ENCODE measurements at places on chromosomes 4 and X. TPM values are rescaled to one million over a fixed set of nuclear protein-coding genes. Genes with fewer than 3 reads are reported as not detected.
A peak's percentile ranks its signal among the peaks of the same experiment; 100 is the strongest.

Gene PABPC4L
- 1.8 TPM for total RNA-seq

Gene FREM3
- total RNA-seq: not detected

Gene PLAC1
- not detected for total RNA-seq

DNA sequence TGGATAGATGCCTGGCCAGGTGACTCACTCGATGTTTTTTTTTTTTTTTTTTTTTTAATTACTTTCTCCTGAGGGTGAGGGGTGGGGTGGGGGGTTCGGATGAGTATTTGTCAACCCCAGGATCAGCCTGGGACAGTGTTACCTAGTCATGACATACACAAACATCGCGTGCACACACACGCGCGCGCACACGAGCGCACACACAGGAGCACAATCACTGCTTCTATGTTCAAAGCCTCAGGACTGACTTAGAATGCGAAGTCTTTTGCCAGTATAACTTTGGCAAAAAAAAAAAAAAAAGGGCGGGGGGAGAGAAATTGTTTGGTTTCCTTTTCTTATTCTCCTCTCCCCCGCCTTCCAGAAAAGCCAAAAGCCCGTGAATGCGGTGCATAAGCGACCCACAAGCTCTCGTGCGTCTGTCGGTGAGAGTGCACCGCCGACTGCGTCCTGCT, 115.0 kb upstream of the TEX13C start:
- DNase-seq: no peak

- peak; percentile 7 for DNase-seq
Observed at GRCh38 chr4:5069901-5070300, 18.6 kb downstream of the STK32B start.

DNA sequence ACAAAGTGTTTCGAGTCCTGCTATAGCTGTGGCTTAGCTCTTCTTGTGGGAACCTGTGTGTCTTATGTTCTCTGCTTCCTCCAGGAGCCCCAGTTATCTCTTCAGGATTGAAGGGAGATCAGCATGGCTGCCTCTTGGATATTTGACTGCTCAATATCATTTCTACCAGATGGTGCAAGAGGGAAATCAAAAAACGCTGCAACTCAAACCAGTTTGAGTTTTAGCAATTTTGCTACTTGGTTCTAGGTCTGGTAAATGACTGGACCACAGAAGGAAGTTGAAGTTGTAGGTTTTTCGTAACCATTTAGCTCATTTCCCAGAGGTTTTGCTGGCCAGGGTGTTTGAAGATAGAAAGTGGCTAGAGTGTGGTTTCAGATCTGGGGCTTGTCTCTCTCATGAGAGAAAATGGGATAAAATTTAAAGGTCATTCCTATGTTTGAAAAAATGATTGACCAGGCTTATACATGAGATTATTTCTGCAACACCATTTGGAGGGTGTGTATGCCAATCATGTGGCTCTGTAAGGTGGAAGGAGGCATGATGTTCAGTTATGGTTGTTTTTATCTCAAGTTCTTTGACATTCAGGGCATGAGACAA, 210.4 kb downstream of the SPRY1 start:
- no peak for DNase-seq

DNA sequence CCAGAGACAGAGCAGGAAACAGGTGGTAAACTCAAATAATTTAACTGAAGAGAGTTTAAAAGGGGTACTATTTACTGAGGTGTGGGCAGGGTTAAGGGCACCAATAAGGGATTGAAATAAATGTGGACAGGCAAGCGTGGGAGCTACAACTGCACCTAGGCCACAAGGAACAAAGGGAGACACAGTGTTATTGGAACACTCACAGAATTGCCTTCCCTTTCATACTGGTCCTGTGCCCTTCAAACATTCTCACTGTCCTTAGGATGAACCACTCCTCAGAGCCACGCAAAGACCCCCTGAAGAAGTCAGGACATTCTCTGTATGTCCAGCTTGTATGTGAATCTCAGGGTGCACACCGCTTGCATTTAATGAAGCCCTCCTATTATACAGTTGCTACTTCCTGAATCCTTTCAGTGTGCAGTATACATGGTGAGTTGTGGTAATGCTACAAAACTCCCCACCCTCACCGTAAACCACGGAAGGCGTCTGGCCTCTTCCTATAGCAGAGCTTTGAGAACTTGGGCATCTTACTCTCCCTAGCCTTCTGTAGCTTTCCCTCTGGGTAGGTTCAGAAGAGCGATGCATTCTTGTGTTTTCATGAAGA, 9.6 kb upstream of the MRPL1 start:
- peak; percentile 64 for DNase-seq

DNA sequence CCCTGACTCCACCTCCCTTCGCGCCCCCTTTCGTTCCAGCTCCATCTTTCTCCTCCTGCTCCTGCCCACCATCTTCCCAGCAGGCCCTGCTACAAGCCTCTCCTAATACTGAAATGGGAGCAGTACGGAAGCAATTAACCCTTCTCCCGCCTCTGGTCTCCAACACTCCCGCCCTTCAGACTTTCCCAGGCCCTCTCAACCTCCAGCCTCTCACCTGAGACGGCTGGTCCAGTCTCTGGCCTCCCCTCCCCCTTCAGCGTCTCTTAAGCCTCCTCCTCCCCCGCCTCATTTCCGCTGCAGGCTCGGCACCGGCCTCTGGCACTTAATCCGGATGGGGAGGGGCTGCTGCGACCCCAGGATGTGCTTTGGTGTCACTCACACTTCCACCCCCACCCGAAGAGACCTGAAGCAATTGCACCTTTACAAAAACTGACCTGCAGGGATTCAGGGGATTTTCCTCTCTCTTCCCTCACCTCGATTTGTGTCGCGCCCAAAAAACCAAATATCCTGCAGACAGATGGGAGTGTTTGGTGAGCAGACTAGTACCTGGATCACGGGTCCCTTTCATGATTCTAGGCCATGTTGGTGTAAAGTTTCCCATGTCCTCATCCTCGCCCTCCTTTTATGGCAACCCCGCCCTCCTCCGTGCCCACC, 657 bp downstream of the TCEAL8 start:
- peak; percentile 87 for DNase-seq

GRCh38 chrX:13652287-13652793, 601 bp upstream of the TCEANC start:
- peak; percentile 36 for DNase-seq

- no peak for DNase-seq
Observed at GRCh38 chr4:180057299-180057721, 2185.9 kb upstream of the TENM3 start.

- DNase-seq: no peak
Observed at GRCh38 chr4:121939690-121940089, 12.2 kb downstream of the TRPC3 start.

- no peak for DNase-seq
Observed at GRCh38 chrX:72624194-72624593, 51.6 kb upstream of the HDAC8 start.

Measured in stomach (tissue), 19 donors.